ENCODE measurements at places on chromosomes 12 and 14.

DNA sequence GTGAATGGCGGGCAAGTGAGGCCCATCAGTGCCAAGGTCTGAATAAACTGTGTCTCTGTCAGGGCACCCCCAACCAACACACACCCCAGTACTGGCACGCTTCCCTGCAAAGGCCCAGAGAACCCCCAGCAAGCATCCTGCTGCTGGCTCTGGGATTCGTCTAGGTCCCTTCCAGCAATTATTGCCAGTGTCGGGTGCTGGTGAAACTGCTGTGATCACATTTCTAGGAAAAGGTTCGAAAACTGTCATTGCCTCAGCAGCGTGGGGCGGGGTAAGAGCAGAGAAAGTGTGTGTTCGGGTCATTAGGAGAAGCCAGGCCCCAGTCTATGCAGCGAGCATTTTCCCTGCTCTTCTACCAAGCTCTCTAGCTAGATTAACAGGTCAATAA lies 2.5 kb downstream of the FAM222A start:
- no peak for DNase-seq

DNA sequence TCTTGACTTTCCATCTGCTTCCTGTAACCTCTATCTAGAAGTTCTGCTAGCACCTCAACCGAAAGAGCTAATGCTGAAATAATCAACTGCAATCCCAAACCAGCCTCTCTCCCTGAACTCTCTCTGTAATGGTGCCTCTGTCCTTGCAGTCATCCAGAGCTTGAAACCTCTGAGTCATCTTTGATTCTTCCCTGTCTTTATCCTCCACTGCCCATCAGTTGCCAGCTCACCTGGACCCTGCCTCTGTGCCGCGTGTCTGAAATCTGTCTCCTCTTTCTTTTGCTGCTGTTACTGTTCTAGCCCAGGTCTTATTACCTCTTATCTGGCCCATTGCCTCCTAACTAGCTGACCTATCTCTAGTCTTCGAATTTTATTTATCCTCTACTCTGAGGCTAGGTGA lies 15.5 kb downstream of the CLSTN3 start:
- no peak for DNase-seq

GRCh38 chr14:89544636-89545301 lies 127.7 kb upstream of the FOXN3 start:
- no peak for DNase-seq

DNA sequence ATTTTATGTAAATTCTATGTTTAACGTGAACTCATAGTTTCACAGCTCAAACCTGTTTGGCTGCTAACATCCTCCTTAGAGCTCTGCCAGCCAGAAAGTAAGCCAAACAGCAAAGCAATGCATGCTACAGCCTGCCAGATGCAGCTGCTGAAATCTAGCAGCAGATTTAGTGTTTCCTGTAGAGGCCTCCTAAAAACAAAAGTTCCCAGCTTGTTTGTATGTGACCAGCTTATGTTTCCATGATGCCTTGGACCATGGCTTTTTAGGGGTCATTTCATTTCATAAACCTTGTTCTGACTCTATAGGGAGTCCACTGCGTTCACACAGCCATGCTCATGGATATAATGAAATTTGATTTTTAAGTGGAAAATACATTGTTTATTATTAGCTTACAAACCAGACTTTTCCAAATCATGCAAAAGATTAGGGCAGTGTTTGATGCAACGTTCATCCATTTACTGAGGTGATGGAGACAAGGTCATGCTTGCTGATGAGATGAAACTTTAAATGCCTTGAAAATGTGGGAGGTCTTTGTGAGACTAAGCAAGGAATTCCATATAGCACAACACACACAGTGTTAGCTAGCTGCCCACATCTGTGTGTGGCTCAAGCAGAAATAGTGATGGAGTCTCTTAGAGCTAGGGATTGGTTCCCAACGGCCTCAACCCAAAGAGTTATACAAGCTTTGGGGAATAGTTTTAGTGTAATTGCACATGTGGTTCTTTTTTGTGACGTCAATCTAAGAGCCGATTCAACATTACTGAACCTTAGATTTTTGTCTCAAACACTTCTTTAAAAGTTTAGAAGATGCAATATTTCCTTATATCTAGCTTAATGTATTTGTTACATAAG lies 157.5 kb upstream of the LRIG3 start:
- DNase-seq = no peak

DNA sequence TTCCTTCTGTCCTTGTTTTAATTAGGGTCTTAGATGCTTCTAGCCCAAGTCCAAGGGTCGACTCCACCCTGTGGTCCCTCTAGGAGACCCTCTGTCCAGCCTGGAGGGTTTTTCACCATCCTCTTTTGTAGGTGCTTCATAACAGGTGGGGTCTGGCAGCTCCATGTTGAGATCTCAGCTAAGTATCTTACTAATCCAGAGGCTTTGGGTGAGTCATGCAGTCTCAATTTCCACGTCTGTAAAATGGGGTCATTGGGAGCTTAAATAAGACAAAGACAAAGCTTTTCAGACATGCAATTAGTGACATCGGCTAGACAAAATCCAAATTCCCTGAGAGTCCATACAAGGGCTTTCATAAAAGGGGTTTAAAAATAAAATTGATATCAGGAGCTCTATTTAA lies 3.2 kb downstream of the HSPB8 start:
- no peak for DNase-seq

GRCh38 chr14:100297320-100298300 lies 8.6 kb downstream of the SLC25A29 start:
- DNase-seq = no peak

- no peak for DNase-seq
Measured at GRCh38 chr12:26648584-26648983, 184.4 kb downstream of the ITPR2 start.

DNA sequence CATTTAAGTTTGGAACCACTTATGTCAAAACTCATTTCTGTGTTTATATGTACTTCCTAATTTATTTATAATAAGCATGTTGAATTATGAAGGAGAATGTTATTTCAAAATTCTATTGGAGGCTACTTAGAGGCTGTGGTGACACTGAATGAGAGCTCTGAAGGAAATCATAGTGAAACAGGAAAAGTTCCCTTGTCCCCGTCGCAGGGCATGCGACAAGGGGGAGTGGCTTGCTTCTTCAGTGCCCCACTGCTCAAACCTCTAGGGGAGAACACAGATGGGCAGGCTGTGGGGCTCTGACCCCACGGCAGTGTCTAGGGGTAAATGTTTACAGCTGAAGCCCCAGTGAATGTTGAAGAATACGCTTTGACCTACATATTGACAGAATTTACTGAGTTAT lies 261.9 kb downstream of the RAD51B start:
- DNase-seq = no peak

GRCh38 chr12:24902511-24903328 lies 46.2 kb downstream of the BCAT1 start:
- no peak for DNase-seq

DNA sequence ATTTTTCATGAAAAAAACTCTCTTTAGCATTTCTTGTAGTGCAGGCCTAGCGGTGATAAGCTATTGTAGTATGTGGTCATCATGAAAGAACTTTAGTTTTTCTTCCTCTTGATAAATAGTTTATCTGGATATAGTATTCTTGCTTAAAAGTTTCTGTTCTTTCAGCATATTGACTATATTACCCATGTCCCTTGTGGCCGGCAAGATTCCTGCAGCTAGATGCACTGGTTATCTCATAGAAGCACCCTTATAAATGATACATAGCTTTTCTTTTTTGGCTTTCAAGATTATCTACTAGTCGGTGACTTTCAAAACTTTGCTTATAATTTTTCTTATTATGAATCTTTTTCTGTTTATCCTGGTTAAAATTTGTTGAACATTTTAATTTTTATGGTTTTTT lies 234.8 kb downstream of the ALG10 start:
- DNase-seq = no peak

- DNase-seq = no peak
Measured at GRCh38 chr14:72254202-72254936, 322.1 kb downstream of the RGS6 start.

DNA sequence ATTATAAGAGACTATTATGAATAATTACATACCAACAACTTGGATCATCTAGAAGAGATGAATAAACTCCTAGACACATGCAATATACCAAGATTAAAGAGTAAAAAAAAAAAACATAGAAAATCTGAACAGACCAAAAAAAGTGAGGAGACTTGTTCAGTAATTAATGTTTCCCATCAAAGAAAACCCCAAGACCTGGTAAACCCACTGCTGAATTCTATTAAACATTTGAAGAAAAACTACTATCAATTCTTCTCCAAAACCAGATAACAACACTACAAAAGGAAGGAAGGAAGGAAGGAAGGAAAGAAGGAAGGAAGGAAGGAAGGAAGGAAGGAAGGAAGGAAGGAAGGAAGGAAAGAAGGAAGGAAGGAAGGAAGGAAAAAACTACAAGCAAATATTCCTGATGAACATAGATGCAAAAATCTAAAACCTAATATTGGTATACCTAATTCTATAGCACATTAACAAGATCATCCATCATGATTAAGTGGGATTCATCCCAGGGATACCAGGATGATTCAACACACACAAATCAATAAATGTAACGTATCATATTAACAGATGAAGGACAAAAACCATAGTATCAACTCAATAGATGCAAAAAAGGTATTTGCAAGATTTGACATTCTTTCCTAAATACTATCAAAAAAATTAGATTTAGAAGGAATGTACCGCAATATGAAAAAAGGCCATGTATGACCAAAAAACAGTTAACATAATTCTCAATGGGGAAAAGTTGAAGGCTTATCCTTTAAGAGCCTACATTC lies 445.5 kb downstream of the KCNH5 start:
- no peak for DNase-seq

GRCh38 chr14:75711796-75712211 lies 50.8 kb downstream of the TTLL5 start:
- DNase-seq = no peak

- DNase-seq = peak; percentile 45
Measured at GRCh38 chr14:94180655-94181271, 6.6 kb downstream of the PPP4R4 start.

DNA sequence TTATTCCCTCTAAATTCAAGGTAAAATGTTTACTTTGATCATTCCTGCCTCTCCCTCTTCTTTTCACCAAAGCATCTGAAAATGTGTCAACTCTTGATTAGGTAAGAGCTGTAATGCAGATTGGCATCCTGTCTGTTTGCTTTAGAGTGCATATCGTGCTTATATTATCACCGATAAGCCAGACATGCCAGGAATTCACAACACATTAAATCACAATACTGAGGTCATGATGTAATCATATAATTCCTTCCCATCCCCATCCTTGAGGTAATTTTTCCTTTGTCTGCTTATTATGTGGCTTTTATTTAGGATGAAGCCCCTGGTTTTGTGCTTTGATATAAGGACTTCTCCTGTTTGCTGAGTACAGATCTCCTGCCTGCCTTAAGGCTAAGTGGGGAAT lies 10.2 kb downstream of the DDX47 start:
- no peak for DNase-seq

DNA sequence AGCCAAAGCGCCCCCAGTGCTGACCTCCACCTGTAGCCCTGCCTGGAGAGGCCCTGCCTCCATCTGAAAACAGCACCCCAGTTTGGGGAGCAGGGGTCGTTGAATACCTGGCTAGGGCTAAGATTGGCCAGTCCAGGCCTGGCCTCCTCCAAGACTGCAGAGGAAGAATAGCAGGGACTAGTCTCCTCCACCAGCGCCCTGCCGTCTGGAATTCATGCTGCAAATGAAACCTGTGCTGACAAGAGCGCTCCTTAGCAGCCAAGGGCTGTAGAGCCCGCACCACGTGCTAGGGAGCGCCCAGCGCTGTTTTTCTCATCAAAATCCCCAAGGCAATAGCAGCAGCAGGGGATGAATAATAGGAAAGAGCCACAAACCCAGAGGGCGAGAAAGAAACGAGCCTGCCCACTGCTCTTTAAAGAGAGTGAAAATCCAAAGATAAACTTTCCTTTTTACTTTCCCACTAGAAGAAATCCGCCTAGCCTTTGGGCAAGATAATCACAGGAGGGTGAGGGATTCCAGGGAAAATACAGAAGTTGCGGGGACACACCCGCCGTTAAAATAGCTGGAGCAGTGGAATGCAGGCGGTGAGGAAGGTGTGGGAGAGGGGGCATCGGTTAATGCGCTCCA lies 3.3 kb downstream of the COL2A1 start:
- no peak for DNase-seq

DNA sequence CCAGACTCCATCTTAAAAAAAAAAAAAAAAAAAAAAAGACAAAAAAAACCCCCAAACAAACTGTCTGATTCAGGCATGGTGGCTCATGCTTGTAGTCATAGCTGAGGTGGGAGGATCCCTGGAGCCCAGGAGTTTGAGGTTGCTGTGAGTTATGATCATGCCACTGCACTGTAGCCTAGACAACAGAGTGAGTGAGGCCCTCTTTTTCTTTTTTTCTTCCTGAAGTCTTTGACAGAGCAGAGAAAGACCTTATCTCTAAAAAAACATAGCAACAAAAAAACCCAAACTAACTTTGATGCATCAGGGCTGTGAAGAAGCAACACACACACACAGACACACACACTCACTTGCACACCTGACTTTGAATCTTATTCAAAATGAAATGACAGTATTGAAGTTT lies 7.7 kb upstream of the AMN1 start:
- no peak for DNase-seq

GRCh38 chr12:101789171-101789570 lies 41.6 kb downstream of the GNPTAB start:
- no peak for DNase-seq

DNA sequence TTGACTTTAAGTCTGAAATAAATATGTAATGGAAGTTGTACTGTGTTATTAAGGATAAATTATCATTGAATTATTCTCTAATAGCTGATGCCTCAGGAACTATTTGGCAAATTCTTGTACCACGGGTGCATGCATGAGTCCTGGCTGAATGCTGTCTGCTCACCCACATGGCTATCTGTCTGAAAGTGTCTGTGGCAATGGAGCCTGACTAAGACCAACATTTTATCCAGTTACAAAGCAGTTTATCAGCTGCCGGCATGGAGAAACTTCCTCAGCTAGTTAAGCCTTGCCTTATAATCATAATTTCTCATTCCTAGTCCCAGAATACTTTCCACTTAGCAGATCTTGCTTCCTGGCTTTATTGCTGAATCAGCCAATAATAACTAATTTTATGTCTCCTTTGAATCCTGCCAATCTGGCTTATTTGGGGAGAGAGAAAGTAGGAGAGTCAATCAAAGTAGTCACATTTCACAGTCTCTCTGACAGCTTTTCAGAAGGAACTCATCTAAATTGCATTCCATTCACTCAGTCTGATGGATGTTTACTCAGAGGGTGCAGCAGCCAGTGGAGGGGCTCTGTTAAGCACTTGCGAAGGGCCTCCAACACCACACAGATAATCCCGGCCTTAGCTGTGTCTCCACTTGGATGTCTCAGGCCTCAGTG lies 280.6 kb upstream of the CLEC14A start:
- DNase-seq = no peak

GRCh38 chr12:57896434-57897201 lies 44.7 kb upstream of the ATP23 start:
- DNase-seq = no peak

GRCh38 chr14:87325741-87326140 lies 667.2 kb downstream of the GALC start:
- DNase-seq = peak; percentile 98

DNA sequence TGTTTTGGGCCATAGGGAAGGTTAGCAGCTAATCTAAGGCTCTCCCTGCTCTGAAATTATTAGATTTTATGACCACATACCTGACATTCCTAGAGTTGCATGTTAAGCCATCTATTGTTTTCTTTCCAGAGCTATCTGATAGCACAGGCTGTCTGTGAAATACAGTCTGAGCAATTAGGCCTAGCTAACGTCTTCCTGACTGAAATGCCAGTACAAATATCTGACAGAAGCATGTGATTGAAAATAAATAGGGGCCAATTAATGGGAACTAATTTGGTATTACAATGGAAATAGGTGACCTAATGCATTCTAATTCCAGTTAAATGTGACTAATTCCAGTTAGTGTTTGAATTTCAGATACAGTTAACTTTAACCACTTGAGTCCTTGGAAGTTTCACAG lies 115.2 kb downstream of the C12orf75 start:
- no peak for DNase-seq

- peak; percentile 26 for DNase-seq
Measured at GRCh38 chr12:104063712-104064030, 660 bp upstream of the HCFC2 start.
